ENCODE measurements at places on chromosomes 7 and 10. TPM values are rescaled to one million over a fixed set of nuclear protein-coding genes. Genes with fewer than 3 reads are reported as not detected.

The LRRN3 gene
- total RNA-seq, result 30.7 TPM

The BMPER gene
- 14.0 TPM for total RNA-seq

The GJC3 gene
- total RNA-seq, result not detected

The ZRANB1 gene
- 22.9 TPM for total RNA-seq

The EN2 gene
- not detected for total RNA-seq

The UFSP1 gene
- total RNA-seq, result 3.5 TPM

The ASB10 gene
- total RNA-seq, result 0.56 TPM

DNA sequence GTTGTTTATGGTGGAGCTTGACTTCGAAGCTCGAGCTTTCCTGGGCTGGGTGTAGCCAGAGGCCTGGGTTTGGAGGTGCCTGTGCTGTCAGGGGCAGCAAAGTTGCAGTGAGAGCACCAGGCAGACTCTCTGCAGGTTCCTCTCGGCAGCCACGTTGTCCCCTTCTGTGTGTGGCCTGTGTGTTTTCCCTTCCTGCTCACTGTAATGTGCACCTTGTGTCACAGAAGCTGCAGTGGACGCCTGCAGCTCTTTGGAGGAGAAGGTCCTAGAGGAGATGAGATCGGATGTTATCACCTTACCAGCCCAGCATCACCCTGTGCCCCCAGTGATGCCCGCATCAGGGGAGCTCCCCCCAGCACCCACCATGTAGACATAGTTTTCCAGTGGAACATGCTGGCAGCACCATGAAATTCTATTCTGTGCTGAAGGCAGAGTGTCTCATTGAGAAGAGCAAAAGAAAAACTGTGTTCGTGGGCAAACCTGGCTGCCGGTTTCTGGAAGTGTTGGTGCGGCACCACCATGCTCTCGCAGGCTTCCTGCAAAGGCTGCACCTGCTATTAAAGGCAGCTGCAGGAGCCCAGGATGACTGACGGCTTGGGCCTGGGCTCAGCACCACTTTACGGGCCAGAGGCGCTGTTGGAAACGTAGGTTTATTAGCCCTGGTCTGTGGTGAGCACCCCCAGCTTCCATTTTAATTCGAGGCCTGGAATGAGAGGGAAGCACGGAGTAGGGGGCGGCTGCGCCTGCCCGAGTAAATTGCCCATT lies 609.8 kb upstream of the FOXK1 start:
- no peak for ATAC-seq

- no peak for ATAC-seq
These were observed 142.8 kb downstream of the GLCCI1 start for GRCh38 chr7:8111282-8111960.

DNA sequence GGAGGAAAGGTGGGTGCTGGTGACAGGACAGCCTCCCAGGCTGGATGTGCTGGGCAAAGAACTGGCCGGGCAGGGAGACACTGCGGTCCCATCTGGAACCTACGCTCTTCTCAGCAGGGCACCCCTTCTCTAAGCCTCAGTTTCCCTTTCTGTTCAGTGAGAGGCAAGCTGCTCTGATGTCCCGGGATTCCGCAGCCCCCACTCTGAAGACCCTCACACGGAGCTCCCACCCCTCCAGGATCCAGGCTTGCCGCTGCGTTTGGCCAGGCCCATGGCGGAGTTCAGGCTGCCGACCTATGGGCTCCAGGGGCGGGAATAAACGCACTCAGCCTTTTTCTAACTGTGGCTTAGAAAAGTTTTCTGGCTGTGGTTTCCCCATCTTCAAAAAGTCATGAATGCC lies 10.2 kb upstream of the INTS1 start:
- no peak for ATAC-seq

DNA sequence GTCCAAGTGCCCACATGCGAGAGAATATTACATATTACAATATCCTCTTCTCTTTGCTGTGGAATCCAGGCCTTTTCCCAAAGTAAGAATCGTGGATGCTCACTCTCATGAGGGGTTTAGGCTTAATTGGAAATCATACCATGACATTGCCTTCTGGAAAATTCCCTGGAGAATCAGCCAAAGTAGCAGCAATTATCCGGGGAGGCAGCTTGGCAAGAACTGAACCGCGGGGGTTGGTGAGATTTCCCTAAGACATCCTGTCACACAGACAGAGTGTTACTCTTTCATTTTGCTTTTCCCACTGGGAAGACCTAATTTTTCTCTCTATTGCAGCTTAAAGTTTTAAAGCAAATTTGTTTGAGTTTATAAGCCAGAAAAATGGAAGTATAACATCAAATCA lies 463.6 kb upstream of the DPP6 start:
- no peak for ATAC-seq

DNA sequence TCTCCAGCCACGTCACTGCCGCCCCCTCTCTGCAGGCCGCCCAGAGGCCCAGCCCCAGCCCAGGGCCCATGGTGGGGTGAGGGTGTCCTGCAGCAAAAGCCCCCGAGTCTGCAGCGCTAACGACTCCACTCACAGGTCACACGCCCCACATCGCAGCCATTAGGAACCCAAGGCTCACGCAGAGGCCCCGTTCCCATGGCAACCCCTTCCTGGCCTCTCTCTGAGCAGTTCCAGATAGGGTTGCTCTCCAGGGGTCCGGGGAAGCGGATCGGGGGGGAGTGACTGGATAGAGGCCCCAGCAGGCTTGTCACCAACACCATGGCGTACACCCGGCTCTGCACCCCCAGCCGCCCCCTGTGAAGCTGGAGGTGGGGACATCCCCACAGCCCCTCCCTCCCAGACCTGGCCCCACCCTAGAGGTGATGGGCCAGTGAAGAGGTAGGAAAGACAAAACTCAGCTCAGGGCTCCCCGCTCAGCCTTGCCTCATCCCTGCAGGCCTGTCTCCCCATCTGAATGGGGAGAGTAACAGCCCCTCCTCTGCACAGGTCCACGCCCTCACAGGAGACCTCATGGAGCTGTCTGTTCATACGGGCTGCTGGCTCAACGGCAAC lies 41.2 kb downstream of the TNRC18 start:
- ATAC-seq, result peak; percentile 40

DNA sequence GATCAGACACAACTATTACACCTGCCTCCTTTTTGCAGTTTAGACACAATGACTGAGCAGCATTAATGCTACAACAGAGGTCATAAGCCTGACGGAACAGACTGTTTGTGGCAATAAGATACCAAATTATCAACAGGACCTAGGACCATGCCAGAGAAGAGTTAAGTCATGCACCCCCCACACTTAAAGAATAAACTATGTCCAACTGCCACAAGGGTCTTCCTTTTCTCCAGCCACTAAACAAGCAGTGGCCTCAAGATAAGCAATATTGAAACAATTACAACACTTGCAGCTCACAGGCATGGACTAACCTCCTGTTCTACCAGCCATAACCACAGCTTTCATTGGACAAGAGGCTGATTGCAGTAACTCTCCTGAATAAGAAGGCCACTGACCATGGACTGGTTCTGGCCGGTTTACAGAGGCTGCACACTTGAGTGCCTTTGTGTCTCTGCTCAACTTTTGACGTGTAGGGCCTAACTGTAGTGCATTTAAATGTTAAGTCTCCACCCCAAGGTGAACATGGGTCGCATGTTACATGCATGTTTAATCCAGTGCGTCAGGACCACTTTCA lies 104.4 kb downstream of the STRA8 start:
- no peak for ATAC-seq

DNA sequence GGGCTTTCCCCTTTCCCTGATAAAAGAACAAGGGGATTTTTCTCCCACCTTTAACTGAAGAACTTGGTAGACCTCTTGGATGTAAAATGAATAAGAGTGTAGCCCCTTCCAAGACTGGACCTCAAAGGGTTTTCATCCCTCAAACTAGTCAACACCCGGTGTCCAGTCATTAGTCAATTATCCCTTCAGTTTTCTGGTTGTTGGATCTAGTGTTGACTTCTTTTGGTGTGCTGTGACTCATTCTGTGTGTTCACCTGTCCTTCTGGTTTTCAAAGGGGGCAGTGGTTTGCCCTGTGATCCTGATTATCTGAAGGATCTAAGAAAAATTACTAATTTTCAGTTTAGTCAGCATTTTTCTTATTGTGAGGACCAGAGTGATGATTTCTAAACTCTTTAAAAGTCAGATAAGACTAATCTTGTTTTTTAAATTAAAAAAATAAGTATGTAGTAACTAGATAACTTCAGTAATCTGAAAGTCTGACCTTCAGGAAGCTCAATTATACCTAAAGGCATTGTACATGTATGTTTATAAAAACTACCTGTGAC lies 583.5 kb downstream of the CNTNAP2 start:
- ATAC-seq, result no peak

DNA sequence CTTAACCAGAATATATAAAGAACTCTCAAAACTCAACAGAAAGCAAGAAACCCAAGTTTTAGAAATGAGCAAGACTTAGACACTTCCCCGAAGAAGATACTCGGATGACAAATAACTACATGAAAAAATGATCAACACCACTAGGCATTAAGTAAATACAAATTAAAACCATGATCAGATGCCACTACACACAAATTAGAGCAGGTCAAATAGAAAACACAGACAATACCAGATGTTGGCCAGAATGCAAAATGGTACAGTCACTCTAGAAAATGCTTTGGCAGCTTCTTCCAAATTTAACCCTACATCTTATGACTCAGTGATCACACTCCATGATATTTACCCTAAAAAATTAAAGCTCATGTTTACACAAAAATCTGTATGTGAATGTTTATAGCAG lies 18.4 kb downstream of the TMEM176A start:
- no peak for ATAC-seq

DNA sequence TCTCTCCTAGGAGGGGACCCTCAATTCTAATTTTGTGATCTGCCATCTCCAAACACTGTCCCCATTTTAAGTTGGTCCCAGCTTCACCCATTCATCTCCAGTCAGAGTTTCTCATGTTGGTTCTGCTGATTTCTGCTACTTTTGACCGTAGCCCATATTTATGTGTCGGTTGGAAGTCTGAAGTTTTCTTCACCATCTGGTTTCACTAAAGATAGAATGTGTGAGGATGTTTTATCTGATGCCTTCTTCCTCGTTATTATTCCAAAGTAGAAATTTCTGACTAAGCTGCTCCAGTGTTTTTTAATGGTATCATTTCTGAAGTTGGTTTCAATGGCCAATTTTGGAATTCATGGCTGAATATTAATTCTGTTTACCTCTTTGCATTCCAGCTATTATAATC lies 21.3 kb upstream of the IFIT2 start:
- no peak for ATAC-seq

DNA sequence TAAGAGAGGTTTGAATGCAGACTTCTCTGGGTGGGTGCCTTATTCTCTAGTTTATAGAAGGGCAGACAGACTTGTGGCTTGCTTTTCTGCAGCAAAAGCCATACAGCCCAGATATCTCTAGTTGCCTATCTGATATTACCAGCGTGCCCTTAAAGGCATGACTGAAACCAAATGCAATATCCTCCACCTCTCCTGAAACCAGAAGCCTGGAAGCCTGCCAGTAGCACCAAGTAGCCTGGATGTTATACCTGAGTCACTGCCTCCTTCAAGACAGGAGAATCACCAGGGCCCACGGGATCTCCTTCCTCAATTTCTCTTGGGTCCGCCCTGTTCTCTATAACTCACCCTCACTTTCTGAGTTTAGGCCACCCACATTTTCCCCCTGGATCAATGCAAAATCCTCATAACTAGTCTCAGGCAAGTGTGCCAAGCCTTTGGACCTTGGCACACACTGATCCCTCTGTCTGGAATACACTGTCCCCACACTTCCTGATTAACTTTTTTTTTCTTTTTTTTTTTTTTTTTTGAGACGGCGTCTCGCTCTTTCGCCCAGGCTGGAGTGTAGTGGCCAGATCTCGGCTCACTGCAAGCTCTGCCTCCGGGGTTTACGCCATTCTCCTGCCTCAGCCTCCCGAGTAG lies 638.4 kb downstream of the GALNT17 start:
- no peak for ATAC-seq

- ATAC-seq, result peak; percentile 3
These were observed 1.4 kb downstream of the OTUD1 start for GRCh38 chr10:23439961-23440889.

GRCh38 chr10:62136931-62137330 lies 131.7 kb downstream of the RTKN2 start:
- no peak for ATAC-seq

- no peak for ATAC-seq
These were observed 277.7 kb upstream of the KLF6 start for GRCh38 chr10:4062751-4063150.

- ATAC-seq, result peak; percentile 28
These were observed 73.7 kb downstream of the ITIH5 start for GRCh38 chr10:7593063-7593462.
